Stimulated activated CD8-positive, alpha-beta memory T cell treated with anti-CD3 and anti-CD28 coated beads, Interleukin-15, amount 100 ng/mL, for 1 hour (primary cell): ENCODE measurements at places on chromosomes 2 and 18.
A peak's percentile ranks its signal among the peaks of the same experiment; 100 is the strongest.

DNA sequence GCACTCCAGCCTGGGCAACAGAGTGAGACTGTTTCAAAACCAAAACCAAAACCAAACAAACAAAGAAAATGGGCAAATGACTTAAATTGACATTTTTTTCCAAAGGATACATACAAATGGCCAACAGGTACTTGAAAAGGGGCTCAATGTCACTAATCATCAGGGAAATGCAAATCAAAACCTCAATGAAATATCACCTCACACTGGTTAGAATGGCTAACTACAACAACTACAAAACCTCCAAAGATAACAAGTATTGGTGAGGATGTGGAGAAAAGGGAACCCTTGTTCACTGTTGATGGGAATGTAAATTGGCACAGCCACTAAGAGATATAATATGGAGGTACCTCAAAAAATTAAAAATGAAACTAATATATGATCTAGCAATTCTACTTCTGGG lies 213.2 kb upstream of the HS6ST1 start:
- no peak for DNase-seq

- DNase-seq: no peak
These were observed 104.0 kb downstream of the MCFD2 start for GRCh38 chr2:46811379-46812310.

- DNase-seq: no peak
These were observed 2.7 kb upstream of the SLC23A3 start for GRCh38 chr2:219172231-219173154.

GRCh38 chr2:98090951-98091350 lies 4.0 kb downstream of the VWA3B start:
- DNase-seq: no peak

DNA sequence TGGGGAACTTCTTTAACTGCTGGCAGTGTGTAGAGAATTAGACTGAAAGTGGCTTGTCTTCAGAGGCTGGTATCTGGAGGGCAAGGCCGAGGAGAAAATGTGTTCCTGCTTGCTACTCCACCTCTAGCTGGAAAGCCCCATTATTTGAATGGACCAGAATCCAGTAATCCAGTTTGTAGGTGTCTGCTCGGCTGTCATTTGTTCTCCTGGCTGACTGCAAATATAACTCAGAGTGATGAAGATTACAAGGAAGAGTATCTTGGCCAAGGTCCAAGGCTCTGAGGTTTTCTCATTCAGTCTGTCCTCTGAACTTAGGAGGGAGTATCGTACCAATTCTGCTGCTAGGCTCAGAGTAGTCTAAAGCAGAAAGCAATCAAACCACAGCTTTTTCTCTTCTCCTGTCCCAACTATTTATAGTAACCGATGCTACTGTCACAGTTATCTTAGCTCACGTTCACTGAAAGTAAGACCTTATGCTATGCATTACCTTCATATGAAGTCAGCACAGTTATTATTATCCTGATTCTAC lies 228.6 kb downstream of the SETBP1 start:
- DNase-seq: no peak

GRCh38 chr2:109649736-109650695 lies 35.9 kb downstream of the SOWAHC start:
- no peak for DNase-seq

DNA sequence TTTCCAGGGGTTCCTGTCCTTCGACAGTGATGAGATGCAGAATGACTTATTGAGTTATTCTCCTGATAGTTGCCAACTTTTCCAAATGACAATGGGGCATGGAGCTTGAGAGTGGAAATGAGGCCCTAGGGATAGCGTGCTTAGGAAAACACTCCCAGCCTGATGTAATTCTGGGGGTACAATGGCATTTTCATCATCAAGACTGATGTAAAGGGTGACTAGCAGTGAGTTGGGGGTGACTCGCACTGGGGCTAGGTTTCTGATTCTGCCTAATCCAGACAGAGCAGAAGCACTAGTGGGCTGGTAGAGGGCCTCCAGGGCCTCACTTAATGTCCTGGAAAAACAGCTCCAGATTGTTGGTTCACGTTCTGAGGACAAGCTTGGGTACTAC lies 34.0 kb upstream of the IL37 start:
- no peak for DNase-seq

- no peak for DNase-seq
These were observed 163.8 kb upstream of the MEX3C start for GRCh38 chr18:51361130-51361860.

DNA sequence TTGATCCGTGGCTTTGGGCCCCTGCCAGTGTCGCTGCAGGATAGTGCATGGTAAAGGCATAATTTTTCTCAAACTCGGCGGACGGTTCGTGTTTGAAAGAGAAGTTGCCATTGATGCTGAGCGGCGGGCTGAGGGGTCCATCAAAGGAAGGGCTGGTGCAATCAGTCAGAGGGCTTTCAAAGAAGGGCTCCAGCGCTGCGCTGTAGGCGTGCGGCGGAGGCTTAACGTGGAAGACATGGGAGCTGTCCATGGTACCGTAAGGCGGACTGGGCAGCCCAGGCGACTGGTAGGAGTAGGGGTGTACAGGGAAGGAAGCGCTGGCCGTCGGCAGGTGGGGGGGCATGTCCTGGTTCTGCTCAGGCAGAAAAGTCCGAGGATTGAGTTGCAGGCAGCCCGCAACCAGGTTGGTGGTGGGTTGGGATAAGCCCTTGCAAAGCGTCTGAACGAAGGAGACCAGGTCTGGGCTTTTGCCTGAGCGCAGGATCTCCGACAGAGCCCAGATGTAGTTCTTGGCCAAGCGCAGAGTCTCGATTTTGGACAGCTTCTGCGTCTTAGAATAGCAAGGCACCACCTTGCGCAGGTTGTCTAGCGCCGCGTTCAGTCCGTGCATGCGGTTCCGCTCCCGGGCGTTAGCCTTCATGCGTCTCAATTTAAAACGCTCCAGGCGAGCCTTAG lies 2.3 kb downstream of the NEUROD1 start:
- DNase-seq: peak; percentile 37

- DNase-seq: no peak
These were observed 324.0 kb downstream of the GALNT13 start for GRCh38 chr2:154195644-154196195.

DNA sequence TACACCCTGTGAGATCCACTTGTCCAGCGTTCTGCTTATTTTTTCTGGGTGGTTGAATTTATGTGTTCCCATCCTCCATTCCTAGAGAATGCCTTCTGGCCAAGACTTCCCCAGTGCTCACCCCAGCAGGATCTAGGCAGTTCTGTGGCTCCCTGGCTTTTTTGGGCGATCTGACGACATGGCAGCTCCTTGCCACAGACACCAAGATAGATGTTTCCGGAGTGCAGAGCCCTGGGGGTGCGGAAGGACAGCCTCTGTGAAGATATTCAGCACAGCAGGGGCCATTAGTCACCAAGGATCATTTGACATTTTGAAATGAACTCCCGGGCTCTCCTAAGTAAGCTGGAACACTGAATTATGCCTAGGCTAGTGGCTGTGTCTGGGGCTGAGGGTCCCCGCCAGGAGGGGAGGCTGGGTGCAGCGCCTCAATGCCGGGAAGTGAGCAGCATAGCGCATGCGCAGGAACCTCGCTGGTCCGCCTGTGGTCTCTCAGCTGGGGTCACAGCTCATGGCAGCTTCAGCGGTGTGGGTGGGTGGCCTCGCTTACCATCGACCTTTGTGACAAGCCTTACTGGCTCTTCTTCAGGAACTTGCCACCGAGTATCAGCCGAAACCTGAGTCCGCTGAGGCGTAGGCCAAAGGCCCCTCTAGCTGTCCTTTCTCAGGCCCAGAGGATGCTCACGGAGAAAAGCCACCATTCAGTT lies 60.3 kb downstream of the MEX3C start:
- no peak for DNase-seq

DNA sequence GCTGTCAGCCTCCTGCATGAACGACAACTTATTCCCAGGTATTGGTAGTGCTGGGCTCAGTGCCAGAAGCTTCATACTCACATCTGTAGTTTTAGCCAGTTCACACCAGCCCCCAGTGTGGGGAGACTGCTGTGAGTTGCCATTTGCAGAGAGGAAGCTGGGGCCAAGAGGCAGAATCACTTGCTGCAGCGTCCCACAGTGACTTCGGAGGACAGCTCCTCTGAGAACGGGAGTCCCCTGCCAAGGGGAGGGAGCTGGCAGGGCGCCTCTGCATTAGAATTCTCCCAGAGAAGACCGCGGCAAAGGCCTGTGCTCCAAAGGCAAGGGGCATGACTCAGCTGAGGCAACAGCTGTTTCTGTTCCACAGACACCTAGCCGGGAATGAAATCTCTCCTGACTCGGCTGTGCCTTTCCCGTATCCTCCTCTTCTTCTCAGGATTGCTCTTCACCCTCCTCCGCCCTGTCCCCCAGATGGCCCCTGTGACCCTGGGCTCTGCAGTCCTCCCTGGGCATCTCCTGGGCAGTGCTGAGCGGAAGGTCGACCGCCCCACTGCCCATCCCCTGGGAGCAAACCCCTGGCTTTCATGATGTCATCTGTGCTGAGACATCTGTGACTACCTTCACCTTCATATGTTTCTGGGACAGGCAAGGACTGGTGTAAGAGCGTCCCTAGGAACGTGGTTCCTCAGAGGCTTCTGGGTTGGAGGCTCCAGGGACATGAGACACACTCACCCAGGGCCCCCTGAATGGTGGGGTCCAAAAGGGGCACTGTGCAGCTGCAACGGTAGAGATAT lies 18.0 kb downstream of the MAL start:
- DNase-seq: no peak

DNA sequence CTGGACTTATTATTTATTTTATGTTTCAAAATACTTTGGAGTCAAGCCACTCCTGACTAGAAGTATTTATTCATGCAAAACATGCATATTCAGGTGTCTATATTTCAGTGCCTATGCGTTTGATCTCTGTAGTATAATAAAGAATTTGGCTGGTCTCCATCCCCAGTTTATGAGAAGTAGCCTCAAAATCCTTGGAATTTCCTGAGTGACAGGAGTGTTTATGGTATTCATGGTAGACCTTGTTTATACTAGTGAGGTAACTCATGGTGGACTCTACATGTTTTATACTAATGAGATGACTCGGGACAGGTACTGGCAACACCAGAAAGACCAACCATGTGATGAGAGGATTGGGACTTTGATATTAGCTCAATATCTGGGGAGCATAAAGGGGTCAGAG lies 43.9 kb upstream of the CSRNP3 start:
- DNase-seq: no peak

DNA sequence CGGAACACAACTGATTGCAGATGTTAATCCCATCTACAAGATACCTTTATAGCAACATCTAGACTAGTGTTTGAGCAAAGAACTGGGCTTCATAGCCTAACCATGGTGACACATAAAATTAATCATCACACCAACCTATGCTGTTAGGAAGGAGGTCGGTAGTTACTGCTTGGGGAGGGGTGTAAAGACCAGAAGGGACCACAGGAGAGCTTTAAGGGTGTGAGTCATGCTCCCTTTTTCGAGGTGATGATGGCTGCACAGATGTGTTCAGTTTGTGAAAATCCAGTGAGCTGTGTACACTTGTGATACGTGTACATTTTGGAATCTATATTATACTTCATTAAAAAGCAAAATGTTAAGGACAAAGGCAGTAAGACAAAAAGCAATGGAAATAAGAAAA lies 4.6 kb upstream of the SEH1L start:
- DNase-seq: no peak

GRCh38 chr2:26488463-26489212 lies 10.7 kb upstream of the OTOF start:
- no peak for DNase-seq

GRCh38 chr2:234025466-234025865 lies 25.0 kb upstream of the SPP2 start:
- no peak for DNase-seq

- no peak for DNase-seq
These were observed 54.1 kb upstream of the THOC1 start for GRCh38 chr18:321865-322467.

- no peak for DNase-seq
These were observed 63.2 kb downstream of the DLGAP1 start for GRCh38 chr18:4391859-4392258.

DNA sequence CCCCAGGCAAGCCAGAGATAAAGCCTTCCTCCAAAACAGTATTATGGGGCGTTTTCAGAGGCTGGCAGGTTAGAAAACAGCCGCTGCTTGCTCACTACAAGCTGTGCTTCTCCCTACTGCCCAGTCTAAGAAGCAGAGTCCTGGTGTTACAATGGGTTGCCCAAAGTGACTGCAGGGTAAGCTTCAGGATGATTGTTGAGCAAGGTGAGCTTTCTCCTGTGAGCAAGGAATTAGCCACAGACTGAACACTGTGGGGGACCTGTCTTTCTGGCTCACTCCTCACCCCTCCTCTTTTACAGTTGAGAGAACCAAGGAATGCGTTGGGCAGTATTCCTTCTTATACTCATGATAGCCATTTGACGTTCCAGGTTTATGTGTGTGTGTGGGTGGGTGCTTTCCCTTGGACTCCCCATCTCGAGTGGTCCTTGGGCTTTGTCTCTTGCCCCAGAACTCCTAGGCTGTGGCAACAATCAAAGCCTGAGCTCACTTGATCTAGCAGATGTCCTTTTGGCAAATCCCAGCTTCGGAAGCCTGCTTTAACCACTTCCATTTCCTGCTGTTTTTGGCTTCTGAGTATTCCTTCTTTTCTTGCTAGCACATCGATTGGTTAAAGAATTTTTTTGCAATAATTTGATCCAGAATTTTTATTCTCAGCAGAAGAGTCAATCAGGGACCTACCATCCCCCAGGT lies 47.5 kb downstream of the KDM3A start:
- DNase-seq: no peak

DNA sequence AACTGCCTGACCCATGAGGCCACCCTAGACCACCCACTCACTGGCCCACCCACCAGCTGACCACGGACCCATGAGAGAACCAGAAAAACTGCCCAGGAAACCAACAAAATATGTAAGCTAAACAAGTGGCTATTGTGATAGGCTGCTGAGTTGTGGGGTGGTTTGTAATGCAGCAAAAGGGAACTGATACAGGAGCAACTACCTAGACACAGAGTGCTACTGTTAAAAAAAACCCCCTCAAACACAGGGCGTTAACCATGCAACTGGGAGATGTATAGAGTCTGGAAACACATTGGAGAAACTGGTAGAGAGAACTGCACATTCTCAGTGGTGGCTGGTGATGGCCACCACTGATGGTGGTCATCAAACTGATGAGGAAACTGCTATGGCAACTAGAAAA lies 206.3 kb upstream of the GYPC start:
- DNase-seq: no peak

GRCh38 chr2:210553373-210553772 lies 3.0 kb upstream of the CPS1 start:
- DNase-seq: no peak

DNA sequence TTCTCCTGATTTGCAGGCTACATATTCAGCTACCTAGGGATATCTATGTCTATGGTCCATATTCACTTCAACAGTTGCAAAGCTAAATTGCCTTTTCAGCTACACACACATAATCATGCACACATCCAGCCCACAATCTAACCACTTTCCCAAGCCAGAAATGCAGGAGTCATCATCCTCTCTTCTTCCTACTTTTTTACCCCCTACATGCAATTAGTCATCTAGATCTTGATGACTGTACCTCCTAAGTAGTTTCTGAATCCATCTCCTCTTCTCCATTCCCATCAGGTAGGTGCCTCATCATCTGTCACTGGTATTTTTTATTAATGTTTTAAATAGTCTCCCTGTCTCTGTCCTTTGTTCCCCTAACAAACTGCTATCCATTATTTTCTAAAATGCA lies 23.7 kb upstream of the SPRED2 start:
- DNase-seq: no peak

GRCh38 chr2:42799881-42800280 lies 7.5 kb upstream of the HAAO start:
- no peak for DNase-seq

- no peak for DNase-seq
These were observed 420.0 kb downstream of the ZEB2 start for GRCh38 chr2:144099780-144100377.
